PC-3 (cell line): ENCODE measurements at places on chromosomes 1 and 21. TPM values are rescaled to one million over a fixed set of nuclear protein-coding genes. Genes with fewer than 3 reads are reported as not detected.

C1orf141 gene
- not detected in 2 replicates for total RNA-seq

- DNase-seq = no peak
Measured at GRCh38 chr1:81582467-81582986, 218.2 kb upstream of the ADGRL2 start.

DNA sequence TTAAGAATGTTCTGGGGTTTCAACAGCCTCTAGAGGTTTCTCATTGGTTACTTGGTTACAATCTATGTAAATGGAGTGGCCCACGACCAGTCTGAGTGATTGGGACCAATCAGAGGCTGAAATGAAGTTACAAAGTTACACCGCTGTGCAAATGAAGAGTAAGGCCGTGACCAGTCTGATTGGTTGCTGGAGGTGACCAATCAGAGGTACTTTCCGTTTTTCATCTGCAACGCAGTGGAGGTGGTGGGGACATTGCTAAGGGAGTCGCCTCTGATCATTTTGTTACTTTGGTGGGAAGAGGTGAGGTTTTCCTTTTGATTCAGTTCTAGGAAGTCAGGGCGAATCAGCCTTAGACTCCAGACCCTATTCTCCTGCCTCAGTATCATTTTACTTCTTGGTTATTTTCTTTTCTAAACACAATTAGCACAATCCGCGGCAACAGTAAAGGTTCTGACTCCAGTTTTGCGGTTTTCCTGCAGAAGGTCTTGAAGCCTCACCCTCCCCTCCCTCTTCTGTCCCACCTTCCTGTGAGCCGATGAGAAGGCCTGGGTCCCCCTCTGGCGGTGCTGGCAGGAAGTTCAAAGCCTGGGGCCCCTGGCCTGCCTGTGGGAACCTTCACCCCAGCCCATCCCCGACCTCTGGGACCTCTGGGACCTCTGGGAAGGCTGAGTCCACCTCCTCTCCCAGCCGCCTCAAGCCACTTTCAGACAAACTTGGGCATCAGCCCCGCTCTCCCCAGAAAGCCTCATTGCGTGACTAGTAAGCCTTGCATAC is 38.7 kb upstream of the TTC34 start:
- no peak for DNase-seq

DNA sequence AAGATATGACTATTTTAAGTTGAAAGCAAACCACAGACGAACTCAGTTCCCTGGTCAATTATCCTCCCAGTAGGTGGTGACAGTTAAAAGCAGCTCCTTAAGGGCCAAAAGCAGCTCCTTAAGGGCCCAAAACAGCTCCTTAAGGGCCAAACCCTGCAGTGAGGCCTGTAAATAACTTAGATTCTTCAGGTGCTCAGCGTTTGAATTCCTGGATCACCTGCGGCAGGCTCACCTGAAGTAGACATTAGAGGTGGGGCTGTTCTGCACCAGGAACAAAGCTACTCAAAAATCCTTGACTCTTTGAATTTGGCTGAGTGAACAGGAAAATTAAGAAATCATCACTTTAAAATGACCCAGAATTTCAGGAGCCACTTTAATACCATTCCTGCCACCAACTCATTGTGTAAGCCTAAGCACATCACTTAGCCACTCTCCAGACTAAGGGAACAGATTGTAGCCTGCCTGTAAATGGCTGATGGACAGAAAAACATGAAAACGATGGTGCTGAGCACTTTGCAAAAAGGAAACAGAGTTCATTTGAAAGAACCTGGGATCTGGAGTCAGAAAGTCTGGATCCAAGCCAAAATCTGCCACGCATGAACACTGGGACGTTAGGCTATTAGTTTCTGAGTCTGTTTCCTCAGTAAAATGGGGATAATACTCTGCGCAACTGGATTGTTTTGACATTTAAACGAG is 126.9 kb downstream of the LRIG2 start:
- DNase-seq = no peak

LRRC8B gene
- 8.4 and 12.3 TPM in 2 replicates for total RNA-seq

DNA sequence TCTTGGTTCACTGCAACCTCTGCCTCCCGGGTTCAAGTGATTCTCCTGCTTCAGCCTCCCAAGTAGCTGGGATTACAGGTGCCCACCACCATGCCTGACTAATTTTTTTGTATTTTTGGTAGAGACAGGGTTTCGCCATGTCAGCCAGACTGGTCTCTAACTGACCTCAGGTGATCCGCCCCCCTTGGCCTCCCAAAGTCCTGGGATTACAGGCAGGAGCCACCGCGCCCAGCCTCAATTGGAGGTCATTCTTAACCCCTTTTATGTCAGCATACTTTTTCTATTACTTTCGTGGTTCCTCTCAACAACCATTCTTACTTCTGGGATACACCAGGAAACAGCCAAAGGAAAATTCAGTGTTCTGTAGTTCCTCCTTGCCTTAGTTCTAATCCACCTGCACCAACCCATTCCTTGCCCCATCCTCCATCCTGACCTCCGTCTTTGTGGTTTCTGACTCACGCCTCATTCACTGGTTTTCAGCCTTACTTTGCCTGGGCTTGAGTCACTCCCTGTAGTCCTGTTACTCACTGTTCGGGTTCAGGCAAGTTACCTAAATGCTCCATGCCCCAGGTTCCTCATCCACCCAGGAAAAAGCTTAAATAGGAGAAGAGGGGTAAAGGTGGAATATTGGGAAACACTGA is 12.9 kb upstream of the BCL10 start:
- peak; percentile 97 for DNase-seq

DNA sequence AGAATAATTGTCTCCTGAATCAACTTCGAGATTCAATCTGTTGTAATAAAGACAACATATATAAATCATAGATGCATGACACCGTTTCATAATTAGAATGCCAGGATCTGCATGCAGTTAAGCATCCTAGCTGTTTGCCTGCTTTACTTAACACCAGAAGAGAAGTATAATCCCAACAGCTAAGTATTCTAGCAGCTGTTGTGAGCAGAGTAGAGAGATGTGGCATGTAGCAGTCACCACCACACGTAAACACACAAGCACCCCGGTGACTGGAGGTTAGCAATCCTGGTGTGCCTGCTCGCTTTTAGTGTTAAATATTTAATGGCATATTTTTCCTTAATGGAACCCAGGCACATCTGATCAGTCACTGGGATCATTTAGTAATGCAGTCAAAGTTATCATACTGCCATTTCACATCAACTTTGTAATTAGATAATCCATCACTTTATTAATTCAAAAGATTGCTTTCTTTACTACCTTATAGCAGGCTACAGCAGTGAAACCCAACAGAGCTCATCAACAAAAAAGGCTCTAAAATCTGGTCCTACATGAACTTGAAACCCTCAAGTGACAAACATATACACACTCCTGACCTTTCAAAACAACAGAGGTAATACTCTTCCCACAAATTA is 187.9 kb downstream of the SMYD3 start:
- no peak for DNase-seq

CFAP107 gene
- not detected in 2 replicates for total RNA-seq

CENPL gene
- 92.8 and 108 TPM in 2 replicates for total RNA-seq

GRCh38 chr1:195745189-195746010 is 862.8 kb downstream of the KCNT2 start:
- peak; percentile 33 for DNase-seq

GPA33 gene
- 0.04 and 0.12 TPM in 2 replicates for total RNA-seq

- DNase-seq = no peak
Measured at GRCh38 chr1:233500106-233500505, 113.8 kb upstream of the KCNK1 start.

- peak; percentile 74 for DNase-seq
Measured at GRCh38 chr1:181100015-181100905, 11.8 kb downstream of the IER5 start.

GRCh38 chr1:210755991-210756659 is 377.8 kb downstream of the KCNH1 start:
- DNase-seq = no peak

DNA sequence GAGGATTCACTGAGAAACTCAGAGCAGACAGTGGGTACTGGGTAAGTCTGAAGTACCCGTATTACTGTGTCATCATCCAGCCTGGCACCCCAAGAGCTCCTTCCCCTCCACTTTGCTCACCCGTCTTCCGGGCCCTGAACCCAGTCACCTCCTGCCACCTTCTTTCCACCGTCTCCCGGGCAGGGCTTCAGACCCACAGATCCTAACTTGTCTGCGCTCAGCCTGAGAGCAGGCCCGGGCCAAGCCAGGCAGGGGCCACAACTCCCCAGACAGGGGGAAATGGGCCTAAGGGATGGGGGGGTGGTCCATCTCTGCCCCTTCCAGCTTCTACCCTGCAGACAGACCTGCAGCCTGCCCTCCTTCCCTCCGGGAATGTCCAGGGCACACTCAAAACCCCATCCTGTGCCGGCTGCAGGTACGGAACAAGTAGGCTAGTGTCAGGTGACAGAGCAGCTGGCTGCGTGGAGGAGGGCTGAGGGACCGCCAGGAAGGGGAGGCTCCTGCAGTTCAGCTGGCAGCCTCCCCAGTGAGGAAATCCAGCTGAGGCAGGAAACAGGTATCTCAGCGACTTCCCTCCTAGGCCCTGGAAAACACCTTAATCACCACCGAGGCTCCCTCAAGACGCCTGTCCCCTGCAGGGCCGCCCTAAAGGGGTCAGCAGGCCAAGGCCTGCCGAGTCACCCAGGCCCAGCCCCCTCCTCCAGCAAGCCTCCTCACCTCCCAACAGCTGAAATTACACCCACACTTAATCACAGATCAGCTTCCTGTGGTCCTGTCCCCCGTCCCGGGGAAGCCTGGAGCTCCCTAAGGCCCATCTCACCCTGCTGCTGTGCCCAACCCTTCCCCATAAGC is 3.5 kb downstream of the HSPG2 start:
- DNase-seq = peak; percentile 73

DNA sequence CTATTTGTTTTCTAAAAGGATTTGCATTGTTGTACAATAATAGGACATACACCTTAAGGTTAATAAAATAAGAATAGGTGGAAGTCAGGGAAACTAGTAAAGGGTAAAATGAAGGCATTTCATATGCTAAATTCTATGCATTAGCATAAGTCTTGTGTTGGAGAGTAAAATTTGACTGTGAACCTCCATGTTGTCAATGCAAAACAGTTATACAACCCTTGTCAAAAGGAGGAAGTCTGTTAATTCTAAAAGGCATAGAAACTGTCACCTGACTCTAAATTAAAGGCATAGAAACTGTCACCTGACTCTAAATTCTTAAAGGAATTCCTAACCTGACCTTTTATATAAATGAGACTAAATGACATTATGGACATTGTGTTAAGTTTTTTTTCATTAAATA is 291.8 kb downstream of the OLFM3 start:
- DNase-seq = no peak

DNA sequence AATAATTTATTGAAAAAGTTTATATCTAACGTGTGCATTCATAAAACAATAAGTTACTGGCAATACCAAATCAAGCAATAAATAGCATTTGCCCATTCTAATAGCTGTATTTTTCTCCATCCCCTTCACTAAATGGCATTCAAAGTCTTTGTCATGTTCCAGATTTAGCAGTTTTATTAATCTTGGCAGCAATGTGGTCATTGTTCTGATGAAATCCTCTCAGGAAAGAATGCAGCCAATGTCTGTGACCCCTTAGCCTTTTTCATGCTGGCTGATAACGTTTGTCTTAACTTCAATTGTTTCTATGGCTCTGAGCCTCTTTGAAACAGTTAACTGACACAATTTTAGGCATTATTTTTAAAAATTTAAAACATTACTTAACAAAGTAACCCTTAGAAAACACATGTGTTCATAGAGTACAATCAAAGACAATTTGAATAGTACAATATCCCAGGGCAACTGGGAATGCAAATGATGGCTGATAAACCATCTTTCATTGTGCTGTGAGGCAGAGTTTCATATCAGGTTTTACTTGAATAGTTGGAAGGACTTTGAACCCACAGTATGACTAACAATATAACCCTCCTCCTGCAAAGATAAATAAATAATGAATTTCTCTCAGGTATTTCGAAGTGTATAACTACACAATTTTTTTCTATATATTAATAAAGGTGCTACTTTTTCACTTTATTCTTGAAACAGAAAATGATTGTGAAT is 217.5 kb downstream of the LRRIQ3 start:
- DNase-seq = peak; percentile 32

CACHD1 gene
- 6.6 TPM in 2 replicates for total RNA-seq

TEX50 gene
- total RNA-seq = not detected in 2 replicates

- DNase-seq = no peak
Measured at GRCh38 chr1:84972377-84972987, 24.4 kb downstream of the MCOLN2 start.

- no peak for DNase-seq
Measured at GRCh38 chr1:165467706-165468105, 22.8 kb upstream of the RXRG start.

DNA sequence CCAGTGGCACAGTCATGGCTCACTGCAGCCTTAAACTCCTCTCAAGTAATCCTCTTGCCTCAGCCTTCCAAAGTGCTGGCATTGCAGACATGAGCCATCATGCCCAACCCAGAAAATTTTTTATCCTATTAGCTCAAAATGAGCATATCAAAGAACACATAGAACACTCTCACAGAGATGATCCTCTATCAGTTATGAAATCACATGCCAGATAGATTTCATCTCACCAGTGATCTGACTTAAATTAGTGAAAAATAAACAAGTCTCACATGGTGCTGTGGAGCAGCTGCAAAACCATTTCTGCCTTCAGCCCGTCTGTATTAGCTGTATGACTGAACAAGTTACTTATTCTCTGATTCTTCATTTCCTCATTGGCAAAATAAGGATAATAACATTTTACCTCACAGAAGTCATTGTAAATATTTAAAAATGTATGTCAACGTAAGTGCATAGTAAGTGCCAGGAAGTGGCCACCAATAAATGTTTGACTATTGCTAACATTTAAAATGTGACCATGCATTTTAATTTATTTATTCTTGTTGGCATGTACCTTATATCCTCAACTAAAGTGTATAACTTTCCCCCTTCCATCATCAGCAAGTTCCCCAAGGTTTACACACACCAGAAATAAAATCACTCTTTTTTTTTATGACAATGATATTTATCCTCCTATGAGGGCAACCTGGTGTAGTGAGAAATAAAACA is 29.0 kb upstream of the SLC19A2 start:
- DNase-seq = peak; percentile 32

LRRC71 gene
- 0.11 TPM in 1 of 2 replicates, not detected in the other for total RNA-seq

DNA sequence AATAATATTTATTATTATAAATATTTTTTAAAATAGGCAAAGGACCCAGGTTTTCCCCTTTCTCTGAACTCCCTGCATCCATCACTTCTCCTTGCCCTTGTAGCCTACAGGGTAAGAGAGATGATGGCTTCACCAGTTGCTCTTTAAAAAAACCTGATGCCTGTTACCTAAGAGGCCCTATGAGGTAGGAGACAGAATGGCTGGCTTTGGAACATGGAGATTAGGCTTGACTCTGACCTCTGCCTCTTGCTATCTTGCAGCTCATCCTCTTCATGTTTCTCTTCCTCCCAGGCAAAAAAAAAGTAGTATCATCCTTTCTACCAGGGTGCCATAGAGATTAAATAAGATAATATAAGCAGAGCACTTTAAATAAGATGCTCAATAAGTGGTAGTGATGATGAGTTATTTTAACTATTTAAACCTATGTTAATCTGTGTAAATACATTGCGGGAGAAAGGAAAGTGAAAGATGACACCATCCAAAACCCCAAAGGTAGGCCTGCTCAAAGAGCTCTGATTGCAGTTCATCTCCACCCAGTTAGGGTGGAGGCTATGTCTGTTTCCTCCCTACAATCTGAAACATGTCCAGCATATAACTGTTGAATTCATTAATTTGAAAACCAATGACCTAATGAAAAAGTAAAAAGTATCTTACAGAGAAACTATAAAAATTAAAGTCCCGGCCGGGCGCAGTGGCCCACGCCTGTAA is 51.8 kb downstream of the RGS2 start:
- DNase-seq = peak; percentile 36

OLIG2 gene
- total RNA-seq = not detected in 2 replicates
